ENCODE measurements at places on chromosomes 1 and 21.

DNA sequence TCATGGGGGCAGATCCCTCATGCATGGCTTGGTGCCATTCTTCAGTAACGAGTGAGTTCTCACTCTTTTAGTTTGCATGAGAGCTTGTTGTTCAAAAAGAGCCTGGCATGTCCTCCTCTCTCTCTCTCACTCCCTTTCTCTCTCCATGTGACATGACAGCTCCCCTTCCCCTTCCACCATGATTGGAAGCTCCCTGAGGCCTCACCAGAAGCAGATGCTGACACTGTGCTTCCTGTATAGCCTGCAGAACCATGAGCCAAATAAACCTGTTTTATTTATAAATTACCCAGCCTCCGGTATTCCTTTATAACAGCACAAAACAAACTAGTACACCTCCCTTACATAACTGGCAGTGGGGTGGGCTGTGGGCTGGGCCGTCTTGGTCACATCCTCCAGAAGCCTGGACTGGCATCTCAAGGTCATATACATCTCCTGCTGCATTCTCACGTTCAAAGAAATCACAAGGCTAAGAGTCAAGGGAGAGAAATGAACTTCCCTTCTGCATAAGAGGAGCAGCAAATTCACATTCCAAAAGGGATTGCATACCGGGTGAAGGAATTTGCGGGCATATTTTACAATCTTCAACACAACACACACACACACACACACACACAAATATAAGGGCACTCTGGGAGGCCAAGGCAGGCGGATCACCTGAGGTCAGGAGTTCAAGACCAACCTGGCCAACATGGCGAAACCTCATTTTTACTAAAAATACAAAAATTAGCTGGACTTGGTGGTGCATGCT is 2.3 kb upstream of the CCSAP start:
- no peak for DNase-seq

GRCh38 chr1:1305300-1306069 is 2.2 kb downstream of the ACAP3 start:
- DNase-seq, result peak; percentile 66

- DNase-seq, result no peak
These were observed 3.8 kb downstream of the GPR61 start for GRCh38 chr1:109543283-109543987.

GRCh38 chr1:22204989-22205913 is 62.4 kb upstream of the WNT4 start:
- DNase-seq, result no peak

- no peak for DNase-seq
These were observed 205.2 kb downstream of the MATN1 start for GRCh38 chr1:30518186-30518585.

- no peak for DNase-seq
These were observed 591 bp downstream of the KCTD3 start for GRCh38 chr1:215567491-215568298.

GRCh38 chr21:36606287-36606982 is 92.5 kb upstream of the SIM2 start:
- no peak for DNase-seq

DNA sequence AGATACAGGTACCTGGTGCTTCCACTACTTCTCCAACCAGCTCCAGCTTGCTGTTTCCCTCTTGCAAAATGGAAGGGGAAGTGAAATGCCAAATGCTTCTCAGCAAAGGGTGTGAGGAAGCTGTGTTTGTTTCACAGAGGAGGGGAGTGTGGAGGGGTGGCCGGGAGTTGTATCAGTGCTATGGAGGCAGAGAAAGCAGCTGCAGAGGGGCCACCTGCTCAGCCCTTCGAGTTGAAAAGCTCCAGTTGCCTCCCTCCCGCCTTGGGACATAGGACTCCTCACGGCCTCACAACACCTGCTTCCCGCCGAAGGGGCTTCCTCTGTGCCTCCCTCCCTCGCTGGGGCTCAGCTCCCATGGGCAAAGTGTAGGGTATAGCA is 12.1 kb upstream of the LINGO4 start:
- DNase-seq, result no peak

DNA sequence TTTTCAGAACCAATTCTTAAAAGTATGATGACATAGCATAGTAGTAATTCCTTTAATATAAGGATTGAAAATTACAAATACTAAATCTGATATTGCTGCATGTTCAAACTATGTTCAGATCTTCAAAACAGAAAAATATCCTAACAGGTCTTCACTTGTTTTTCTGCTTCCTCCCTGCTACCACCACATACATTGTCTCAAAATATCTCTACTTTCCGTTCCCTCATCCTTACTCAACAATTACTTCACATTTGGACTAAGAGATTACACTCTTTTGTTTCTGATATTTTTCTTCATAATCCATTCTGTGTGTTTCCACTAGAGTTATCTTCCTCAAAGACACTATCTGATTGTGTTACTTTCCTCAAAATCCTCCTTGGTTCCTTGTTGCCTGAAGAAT is 125.1 kb downstream of the NEK7 start:
- DNase-seq, result no peak

GRCh38 chr1:940107-941014 is 16.6 kb downstream of the SAMD11 start:
- DNase-seq, result no peak

DNA sequence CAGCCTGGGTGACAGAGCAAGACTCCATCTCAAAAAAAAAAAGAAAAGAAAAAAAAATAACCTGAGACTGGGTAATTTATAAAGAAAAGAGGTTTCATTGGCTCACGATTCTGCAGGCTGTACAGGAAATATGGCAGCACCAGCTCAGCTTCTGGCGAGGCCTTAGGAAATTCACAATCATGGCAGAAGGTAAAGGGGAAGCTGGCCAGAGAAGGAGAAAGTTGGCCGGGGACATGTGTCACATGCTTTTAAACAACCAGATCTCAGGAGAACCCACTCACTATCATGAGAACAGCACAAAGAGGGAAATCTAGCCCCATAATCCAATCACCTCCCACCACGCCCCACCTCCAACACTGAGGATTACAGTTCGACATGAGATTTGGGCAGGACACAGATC is 125.3 kb downstream of the DISP1 start:
- no peak for DNase-seq

GRCh38 chr1:184210862-184211261 is 159.3 kb downstream of the TSEN15 start:
- DNase-seq, result no peak

DNA sequence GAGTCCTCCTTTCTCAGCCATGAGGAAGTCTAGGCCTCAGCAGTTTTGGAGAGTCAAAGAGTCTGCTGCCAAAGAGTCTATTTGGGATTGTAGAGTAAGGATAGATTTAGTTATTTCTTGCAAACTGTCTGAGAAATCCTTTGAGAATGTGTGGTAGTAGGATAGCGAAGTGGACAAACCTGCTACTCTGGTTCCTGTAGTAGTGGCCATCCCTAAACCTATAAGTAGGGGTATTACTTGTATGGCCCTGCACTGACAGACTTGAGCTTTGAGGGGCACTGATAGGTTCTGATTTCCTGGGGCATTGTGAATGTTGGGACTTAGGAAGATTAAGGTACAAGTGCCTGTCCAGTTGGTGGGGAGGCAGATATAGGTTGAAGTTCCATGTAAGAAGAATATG is 115.9 kb upstream of the SGIP1 start:
- DNase-seq, result no peak

DNA sequence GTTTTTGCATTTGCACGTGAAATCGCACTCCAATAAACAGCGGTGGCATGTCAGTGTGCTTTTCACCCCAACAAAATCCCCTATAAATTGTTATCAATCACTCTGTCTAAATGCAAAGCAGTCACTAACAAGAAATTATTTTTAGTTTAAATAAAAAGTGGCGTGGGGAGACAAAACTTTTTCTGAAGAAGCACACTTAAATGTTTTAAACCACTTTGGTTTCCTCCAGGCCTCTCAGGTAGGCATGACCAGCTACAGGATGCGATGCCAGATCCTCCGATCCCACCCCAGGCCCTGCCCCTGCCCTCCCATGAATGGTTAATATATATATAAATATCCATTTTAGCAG is 3.6 kb downstream of the FMO1 start:
- no peak for DNase-seq

GRCh38 chr1:204660509-204660908 is 25.0 kb downstream of the LRRN2 start:
- DNase-seq, result no peak

DNA sequence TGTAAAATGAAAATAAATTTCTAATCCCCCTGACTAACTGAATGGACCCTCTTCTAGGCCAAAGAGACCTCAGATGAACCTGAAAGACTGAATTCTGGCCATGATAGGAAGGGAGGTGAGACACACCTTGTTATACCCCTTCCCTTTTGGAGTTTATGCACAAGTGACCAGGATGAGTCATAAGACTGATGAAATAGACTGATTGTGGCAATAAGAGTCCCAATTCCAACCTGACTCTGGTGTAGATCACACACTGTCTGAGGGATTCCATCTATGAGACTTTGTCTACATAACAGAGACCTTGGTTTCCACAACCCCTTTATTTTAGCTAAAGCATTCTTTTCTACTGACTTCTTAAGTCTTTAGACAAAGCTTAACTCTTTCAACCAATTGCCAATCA is 13.5 kb upstream of the OR2G2 start:
- no peak for DNase-seq

- DNase-seq, result no peak
These were observed 287.4 kb upstream of the ZP4 start for GRCh38 chr1:238177960-238178645.

DNA sequence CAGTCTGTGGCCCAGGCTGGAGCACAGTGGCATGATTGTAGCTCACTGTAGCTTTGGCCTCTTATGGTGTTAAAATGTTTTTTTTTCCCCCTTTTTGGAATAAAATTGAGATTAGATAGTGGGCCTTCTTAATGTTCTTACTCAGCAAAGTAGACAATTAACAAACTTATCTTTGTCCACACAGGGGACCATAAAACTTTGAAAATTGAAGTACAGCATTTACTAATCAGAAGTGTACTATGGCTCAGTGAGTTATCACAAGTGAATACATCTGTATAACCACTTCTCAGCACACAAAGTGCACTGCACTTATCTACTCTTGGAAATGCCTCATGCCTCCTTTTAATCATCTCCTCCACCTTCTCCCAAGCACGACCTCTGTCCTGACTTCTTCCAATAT is 218.9 kb downstream of the PRDM2 start:
- no peak for DNase-seq

- DNase-seq, result no peak
These were observed 7.2 kb downstream of the MKNK1 start for GRCh38 chr1:46596846-46597245.

DNA sequence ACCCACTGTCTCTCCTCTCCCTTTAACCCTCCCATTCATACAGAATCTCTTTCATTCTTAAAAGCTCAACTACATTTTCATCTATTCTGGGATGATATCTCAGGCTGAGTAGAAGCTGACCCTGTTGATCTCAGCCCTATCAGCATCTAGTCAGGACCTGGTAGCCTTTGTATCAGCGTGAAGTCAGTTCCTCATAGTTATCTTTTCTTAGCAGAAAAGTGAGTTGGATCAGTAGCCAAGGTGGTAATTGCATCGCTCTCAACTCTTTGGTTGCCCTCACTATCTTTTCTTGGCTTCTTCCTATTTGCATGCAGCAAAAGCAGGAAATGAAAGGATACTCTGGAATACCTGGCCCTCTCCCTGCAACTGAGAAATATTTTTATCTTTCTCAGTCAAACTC is 13.6 kb upstream of the GOLT1A start:
- DNase-seq, result no peak

DNA sequence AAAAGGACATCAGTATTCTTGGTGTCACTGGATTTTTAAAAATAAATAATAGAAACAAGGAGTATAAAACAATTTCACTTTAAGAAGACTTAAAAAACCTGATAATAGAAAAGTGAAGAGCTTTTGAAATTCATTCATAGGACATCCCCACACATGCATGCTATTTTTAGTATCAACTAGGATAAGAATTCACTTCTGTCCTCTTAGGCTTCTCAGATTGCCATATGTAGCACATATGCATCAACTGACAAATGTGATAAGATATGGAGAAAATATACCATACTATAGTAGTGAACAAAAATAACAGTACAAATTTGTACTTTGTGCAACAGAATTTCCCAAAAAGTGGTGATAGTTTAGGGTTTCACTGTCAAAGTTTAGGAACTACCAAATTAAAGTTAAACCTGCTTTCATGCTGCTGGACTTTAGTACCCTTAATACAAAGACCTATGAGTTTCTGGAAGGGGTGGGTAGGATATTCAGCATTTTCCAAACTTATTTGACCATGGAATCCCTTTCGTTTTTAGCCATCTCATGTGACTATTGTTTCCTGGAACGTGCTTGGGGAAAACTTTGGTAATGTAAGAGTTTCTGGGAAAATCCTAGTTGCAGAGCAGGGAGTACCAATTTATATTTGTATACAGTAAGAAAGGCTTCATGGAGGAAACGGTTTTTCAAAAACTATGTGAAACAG is 19.8 kb downstream of the RPRD2 start:
- DNase-seq, result no peak

DNA sequence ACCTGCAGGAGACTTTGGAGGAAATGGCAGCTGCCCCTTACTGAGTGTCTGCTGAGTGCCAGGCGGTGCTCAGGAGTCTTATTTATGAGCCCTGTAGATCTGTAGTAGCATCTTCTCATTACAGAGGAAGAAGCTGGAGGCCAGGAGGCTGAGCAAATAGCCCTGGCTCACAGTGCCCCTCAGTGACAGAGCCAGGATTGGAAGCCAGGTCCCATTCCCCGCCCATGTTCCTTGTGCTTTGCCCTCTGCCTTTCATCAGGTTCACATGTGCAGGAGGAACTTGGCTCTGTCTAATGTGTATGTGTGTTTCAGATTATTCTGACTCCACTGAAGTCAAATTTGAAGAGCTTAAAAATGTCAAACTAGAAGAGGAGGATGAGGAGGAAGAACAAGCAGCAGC is 21.2 kb downstream of the KDM4A start:
- no peak for DNase-seq

DNA sequence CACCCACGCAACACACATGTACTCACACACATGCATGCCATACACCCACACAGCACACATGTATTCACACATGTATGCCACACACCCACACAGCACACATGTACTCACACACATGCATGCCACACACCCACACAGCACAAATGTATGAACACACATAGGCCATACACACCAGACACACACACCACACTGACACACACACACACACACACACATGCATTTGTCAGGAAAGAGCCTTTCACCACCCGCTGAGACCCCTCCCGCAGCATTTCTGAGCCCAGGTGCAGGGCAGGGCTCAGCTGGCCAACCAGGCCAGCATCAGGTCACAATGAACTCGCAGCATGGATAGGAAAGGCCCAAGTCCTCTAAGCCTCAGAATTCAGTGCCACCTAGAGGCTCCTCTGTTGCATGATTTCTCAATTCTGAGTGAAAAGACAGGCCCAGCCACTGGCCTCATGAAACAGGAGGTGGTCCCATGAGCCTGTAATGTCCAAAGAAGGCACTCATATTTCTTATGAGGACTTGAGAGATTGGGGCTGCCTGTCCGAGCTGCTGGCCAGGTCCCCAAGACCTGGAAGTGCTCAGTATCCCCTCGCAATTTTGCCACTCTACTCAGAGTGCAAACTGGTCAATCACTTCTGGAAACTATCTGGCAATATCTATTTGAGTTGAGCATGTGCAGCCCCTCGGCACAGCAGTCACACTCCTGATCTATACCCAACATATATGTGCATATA is 57.3 kb downstream of the PSMG1 start:
- no peak for DNase-seq

GRCh38 chr21:36499578-36500471 is 19.9 kb upstream of the CLDN14 start:
- no peak for DNase-seq

All from activated gamma-delta T cell treated with anti-CD3 and anti-CD28 coated beads, Interleukin-2, amount 50 U/mL, for 16 hours (primary cell).